Breast epithelium (tissue), 4 donors: ENCODE measurements at places on chromosomes 11 and 22.
A peak's percentile ranks its signal among the peaks of the same experiment; 100 is the strongest.

GRCh38 chr11:7571640-7572000 is 57.8 kb downstream of the PPFIBP2 start:
- DNase-seq: peak; percentile 76

- DNase-seq: no peak
These were observed 21.4 kb downstream of the SCUBE2 start for GRCh38 chr11:9069862-9070470.

DNA sequence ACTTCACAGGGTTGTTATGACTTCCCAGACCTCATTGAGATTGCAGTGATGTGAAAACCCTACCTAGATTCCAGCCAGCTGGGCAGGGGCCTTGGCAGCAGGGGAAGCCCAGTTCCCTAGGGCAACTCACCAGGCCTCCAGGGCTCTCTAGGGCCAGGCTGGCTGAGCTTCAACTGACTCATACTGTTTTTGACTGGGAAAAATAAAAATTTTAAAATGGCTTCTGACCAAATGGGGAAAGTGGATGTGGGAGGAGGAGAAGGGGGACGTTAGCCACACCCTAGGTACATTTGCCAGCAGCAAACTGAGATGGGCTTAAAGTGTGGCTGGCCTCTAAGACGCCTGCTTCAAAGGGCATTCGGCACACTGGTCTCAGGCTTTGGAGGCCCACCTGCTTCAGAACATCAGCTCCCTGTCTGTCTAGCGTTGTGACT is 39.0 kb downstream of the BMAL1 start:
- DNase-seq: no peak

DNA sequence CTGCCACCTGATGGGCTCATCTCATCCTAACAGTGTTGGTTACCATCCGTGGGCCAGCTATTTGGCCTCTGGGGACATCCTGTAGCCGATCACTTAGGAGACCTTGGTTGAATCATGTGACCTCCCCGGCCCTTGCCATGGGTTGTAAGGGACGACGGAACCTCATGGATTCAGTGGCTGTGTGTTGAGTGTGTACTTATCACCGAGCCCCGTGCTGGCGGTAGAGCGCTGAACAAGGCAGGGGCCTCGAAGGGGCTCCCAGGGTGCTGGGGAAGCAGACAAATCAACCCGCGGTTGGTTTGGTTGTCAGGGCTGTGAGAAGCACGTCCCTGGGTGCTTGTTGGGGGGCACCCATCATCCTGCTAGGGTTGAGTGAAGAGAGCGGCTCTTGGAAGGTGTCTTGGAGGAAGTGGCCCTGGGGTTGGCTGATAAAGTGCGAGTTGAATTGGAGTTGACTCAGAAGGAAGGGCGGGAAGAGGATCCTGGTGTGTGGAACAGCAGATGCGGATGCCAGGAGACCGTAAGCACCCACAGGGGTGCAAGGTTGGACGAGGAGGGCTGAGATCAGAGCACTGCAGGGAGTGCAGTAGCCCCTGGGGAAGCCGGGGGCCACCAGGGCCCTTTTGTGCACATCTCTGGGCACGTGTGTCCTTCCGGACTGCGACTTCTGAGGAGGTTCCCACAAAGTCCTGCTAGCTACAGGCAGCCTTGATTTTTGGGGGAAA is 53.6 kb downstream of the MPPED1 start:
- DNase-seq: no peak

DNA sequence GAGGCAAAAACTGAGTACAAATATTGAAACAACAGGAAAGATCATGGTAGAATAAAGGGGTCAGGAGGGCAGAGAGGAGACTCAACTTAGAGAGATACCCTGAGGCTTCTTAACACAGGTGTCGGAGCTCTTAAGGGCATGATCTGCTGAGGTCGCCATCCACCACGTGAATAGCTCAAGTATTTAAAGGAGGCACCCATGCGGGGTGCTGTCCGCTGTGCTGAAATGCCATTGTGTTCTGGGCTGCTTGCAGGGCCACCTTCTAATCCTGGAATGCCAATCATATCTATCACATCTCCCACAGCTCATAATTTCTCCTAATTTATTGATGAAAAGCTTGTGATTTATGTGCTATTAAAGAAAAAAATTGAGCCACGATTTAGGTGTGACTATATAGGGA is 90.2 kb downstream of the SEZ6L start:
- DNase-seq: no peak

DNA sequence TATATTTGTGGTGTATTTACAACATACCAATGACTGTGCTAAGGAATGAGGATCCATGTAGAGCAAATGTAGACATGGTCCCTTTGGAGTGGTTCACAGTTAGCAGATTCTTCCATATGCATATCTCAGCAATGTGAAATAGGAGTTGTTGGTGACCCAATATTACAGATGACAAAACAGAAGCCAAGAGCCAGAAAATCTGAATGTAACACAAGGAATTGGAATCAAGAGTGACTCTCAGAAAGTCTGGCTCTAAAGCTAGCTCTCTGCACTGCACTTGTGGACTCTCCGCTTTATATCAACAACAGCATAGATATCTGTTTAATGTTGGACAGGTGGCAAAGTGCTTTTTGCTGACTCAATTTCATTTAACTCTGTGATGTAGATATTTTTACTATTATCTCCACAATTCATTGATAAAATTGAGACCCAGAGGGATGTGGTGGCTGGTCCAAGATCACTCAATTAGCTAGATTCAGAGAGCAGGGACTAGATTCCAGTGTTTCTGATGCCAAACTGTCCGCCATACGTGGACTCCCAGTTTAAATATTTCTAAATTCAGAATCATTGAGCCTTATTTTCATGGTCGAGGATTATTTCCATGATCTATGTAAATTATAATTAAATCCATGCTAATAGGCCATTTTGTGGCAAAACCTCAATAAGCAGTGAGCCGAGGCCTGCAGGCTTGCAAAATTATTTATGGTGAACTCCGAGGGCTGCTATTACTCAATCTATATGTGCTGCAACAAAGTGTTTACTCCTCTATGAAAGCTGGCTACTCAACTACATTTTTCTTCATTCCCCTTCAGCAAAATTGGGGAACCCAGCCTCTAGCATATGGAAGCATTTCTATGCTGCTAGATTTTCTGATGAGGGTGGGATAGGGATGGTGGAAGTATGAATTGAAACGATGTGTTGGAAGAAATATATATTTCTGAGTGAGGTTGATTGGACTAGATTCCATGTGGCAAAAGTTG is 21.1 kb upstream of the TENM4 start:
- no peak for DNase-seq
